Activated CD4-positive, alpha-beta memory T cell treated with anti-CD3 and anti-CD28 coated beads for 36 hours (primary cell): ENCODE measurements at places on chromosomes 1 and 21.

DNA sequence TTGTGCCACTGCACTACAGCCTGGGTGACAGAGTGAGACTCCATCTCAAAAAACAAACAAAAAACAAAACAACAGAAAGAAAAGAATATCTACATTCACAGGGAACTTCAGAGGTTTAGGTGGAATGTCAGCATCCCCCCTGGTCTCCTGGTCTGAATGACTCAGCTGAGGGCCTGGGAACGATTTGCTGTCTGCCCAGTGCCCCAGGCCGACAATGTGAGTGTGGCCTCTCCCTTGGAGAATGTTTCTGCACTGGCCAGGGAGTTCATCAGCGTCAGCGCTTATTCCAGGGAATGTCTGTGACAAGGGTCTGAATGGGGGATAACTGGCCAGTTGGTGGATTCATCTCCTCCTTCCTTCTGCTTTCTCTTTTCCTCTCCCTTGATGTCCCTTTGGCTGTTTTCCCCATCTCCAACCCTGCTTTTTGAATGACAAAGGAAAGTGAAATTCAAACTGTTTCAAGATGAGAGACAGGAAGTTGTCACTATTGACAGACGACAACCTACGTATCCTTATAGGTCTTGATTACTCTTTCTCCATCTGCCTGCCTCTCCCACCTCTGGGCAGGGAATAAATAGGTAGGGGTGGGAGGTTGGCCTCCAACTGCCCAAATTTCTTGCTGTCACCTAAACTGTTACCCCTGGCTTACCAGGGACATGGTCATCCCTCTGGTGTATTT lies 213.1 kb downstream of the HHAT start:
- no peak for DNase-seq

DNA sequence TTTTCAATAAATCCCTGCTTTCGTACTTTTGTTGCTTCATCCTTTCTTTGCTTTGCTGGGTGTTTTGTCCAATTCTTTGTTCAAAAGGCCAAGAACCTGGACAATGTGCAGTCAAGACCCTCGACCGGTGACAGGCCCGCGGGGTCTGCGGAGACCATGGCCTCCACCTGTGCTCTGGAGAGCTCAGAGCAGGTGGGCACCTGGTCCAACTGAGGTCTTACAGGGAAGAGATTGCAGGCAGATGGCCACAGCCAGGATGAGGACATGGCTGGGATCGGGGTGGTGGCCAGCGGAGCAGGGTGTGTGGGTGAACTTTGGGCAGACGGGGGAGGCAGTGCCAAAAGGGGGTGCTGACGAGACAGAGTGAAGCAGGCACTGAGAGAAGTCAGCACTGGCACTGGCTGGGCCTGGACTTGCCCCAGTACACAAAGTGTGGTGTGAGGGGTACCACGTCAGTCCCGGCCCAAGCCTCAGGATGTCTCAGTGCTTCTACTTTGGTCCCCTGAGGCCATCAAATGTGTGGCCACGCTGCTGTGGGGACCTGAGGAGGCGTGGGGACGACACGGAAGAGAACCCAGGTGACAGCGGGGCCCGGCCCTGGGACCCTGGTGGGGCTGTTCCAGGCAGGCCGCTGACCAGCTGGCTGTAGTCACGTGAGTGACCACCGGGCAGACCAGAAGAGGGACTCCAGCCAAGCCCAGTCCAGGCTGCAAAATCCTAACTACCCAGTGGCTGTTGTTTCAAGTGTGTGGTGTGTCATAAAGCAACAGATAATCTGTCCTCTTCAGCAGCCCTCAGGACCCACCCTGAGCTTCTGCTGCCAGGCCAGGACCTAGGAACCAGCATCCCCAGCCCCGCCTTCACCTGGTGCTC lies 10.4 kb upstream of the CCDC27 start:
- no peak for DNase-seq

GRCh38 chr1:162697140-162697895 lies 65.1 kb downstream of the DDR2 start:
- no peak for DNase-seq

DNA sequence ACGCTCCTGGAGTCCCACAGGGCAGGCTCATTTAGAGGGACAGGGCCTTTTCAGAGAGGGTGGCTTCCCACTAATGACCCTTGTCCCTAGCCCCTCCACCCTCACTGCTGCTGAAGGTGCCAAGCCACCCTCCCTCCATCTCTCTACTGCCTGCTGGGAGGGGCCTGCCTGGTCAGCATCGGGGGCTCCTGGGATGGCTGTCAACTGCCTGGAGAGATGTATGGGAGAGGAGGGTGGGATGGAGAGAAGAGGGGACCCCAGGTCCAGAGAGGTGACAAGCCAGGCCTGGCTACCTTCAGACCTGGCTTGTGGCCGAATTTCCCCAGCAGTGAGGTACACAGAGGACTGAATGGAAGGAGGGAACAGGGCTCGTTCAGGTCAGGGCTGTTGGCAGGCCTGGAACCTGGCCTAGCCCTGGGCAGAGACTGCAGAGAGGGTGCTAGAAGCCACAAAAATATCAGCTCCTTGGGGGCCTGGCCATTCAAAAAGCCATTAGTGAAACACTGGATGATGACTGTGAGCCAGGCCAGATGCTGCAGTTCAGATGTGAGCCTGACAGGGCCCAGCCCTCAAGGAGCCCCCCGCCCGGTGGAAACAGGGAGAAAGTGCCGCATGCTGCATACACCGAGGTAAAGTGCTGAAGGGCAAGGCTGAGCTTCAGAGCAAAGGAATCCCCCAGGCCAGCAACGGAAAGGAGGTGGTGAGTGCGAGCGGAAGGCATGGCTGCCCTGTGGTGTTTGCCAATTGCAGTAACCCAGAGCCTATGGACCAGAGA lies 20.0 kb downstream of the MMEL1 start:
- DNase-seq: no peak

DNA sequence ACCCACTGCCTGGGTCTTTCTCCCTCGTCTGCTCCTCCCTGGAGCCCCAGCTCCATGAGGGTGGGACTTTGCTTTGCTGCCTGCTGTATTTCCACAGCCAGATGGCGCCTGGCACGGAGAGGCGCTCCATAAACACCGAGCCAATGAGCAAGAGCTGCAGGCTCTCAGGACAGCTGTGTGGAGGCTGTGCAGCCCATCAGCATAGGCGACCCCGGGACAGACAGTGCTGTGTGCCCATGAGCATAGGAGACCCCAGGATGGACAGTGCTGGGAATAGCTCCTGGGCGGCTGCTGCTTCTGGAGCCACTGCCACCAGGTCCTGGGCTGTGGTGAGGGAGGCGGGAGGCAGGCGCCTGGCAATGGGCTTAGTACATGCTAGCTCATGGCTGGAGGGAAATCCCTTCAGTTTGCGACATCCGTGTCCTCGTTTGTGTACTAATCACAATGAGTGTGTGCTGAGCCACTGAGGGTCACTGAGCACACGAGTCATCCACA lies 29.2 kb downstream of the CEP104 start:
- DNase-seq: no peak

DNA sequence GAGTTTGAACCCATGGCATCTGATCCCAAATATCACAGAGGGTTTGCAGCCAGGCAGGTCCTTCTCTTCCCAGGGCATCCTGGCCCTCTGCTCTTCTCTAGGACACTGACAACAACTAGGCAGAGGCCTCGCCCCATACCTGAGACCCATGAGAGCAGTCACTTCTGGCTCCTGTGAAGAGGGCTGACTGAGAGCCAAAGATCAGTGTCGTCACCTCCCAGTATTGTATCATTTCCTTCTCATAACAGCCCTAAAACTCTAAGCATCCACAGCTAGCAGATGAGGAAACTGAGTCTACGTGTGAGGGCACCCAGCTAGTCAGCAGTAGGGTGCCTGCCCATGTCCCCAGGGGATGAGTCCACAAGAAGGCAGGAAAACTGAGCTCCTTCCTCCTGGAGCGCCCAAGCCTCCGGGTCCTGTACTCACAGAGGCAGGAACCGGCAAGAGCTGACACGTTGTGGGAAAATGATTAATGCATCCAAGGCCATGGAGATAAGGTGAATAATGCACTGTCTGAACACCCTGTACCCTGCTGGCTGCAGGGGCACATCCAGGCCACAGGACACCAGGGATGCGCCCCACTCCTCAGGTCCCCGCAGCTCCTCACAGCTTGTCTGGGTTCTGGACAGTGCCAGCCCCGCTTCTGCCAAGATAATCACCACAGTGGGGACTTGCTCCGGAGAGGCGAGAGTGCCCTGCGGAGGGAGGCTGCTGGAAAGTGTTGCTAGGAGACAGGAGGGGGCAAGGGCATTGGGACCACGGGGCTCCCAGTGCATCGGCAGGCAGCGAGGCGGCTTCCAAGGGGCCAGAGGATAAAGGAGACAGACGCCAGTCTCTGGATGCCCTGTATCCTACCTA lies 340.0 kb downstream of the NPHP4 start:
- no peak for DNase-seq

GRCh38 chr1:1921459-1921862 lies 2.4 kb upstream of the TMEM52 start:
- DNase-seq: no peak

DNA sequence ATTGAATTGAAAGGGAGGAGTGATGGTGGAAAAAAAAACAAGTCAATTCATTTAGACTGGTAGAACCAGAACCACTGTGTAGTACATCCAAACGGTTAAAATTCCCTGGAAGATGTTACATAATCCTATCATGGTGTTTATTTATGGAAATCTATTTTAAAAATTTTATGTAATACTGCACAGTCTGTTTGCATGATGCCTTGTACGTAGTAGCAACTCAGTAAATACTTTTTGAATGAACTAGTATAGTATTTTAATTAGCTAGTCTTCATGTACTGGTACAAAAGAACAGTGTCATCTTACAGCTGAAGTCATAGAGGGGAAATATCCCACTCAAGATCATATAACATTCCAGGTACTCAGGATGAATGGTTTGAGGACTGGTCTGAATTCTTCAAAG lies 27.0 kb upstream of the IER5 start:
- DNase-seq: no peak

DNA sequence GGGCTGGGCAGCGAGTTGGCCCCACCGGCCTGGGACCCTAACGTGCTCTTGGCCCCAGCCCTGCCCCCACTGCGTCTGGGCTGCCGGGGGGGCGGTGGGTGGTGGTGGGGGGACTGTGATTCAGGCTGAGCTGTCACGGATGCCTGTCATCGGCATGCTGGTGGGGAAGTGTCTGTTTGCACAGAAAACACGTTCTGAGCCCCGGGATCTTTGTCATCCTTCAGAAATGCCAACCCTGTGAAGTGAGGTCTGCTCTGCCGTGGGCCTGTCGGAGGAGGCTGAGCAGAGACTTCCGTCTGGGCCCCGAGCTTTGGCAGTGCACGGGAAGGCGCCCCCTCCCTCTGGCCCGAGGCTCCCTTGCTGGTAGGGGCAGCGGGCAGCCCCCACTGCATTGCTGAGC lies 24.3 kb upstream of the PLCH2 start:
- no peak for DNase-seq

- DNase-seq: no peak
These were observed 60.3 kb upstream of the PGD start for GRCh38 chr1:10338611-10339010.

DNA sequence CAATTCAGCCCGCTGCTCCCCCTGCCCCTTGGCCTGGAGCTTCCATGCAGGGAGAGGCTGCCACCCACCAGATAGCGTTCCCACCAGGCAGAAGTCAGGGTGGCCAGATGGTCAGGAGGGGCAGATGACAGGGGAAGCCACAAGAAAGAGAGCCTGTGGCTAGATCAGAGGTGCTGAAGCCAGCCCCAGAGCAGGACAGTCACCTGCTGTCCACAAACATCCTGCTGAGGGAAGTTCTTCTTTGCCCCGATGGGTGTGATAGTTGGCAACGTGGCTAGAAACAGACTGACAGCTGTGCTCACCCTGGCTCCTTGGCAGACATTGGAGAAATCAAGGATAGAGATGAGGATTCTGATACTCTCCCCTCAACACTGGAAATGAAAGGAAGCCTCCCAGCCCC lies 27.2 kb upstream of the SRP9 start:
- no peak for DNase-seq

GRCh38 chr1:24020025-24020424 lies 39.9 kb upstream of the SRSF10 start:
- DNase-seq: no peak

- peak; percentile 84 for DNase-seq
These were observed 5.8 kb downstream of the TTC13 start for GRCh38 chr1:230972855-230973271.
